Activated gamma-delta T cell treated with anti-CD3 and anti-CD28 coated beads, Interleukin-2, amount 50 U/mL, for 16 hours (primary cell): ENCODE measurements at places on chromosomes 11 and 22.

GRCh38 chr11:79264284-79264683, 176.5 kb downstream of the TENM4 start:
- DNase-seq = no peak

GRCh38 chr11:66570079-66570849, 1.9 kb upstream of the CTSF start:
- DNase-seq = no peak

DNA sequence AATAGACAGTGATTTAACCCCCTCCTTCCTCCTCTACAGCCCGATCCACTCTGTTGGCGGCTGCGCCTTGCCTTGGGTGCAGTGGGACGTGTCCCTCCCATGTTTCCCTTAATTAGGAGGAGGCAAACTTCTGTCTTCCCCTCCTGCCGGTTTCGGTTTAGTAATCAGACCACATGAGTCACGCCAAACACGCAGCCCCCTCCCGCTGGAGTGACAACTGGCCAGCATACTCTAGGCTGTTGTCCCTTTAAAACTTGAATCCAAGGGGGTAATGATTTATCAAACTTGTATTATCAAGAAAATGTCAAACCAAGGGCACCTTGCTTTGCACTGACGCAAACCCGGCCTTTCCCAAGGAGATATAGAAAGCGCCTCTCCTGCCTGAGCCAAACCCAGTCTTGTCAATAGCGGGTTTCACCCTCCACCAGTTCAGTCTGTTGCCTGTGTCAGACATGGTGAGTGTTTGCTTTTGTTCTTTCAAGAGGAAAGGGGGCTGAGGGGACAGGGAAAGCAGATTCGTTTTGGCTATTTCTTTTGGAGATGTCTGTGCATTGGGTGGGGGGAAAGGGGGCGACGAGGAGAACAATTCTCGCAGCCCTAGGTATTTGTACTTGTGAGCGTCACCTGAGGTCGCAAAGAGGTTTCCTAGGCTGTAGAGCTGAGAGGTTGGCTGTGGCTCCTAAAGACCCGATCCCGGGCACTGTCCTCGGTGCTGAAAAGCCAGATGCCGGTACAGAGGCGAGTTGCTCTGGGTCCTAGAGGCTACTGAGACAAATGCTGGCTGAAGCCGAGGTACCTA, at the start of gene SLC6A5:
Gene SLC6A5, plus strand, starts transcription at position 388 of the 799 bp plus-strand sequence. Its CDS starts 65 bp downstream, at position 453.
- no peak for DNase-seq

GRCh38 chr11:119511614-119512306, 88.8 kb upstream of the THY1 start:
- DNase-seq = no peak

- no peak for DNase-seq
Observed at GRCh38 chr11:61598886-61599868, 18.3 kb upstream of the SYT7 start.

DNA sequence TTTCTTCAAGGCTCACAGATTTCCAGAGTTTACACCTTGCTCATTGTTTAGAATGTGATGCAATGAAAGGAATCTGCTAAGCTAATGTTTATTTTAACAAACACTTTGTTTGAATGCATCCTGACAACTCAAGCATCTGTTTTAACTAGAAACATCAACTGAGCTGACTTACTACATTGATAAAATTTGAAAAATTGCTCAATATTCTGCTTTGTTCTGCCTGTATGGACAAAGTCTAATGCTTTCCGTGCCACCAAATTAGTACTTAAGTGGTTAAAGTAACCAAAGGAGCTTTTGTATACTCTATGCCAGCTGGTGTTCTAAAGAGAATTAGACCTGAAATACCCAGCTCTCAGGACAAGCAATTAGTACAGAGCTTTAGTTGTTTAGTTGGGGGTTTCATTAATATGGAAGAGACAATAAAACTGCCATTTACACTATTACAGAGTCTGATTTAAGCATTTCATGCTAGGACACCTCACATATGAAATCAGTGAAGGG, 105.2 kb downstream of the MAML2 start:
- no peak for DNase-seq

- DNase-seq = no peak
Observed at GRCh38 chr11:133476570-133477250, 55.6 kb downstream of the OPCML start.

DNA sequence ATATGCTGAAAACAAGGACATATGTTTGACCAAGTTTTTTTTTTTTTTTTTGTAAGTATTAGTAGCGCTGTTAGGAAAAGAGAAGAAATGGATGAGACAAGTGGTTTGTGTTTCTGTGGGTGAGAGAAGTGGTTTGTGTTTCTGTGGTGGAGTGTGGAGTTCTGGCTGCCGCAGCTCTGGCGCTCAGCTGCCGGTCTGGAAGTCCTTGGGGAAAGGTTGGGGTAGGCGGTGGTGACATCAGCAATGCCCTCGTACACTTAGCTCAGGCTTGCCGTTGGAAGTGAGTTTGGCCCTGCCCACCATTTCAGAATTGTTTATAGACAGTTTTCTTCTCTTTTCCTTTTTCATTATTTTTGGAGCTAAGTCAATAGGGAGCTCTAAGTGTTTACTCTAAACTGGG, 116.6 kb downstream of the TBC1D22A start:
- DNase-seq = no peak

GRCh38 chr11:9747828-9748227, 84.0 kb downstream of the SWAP70 start:
- no peak for DNase-seq

DNA sequence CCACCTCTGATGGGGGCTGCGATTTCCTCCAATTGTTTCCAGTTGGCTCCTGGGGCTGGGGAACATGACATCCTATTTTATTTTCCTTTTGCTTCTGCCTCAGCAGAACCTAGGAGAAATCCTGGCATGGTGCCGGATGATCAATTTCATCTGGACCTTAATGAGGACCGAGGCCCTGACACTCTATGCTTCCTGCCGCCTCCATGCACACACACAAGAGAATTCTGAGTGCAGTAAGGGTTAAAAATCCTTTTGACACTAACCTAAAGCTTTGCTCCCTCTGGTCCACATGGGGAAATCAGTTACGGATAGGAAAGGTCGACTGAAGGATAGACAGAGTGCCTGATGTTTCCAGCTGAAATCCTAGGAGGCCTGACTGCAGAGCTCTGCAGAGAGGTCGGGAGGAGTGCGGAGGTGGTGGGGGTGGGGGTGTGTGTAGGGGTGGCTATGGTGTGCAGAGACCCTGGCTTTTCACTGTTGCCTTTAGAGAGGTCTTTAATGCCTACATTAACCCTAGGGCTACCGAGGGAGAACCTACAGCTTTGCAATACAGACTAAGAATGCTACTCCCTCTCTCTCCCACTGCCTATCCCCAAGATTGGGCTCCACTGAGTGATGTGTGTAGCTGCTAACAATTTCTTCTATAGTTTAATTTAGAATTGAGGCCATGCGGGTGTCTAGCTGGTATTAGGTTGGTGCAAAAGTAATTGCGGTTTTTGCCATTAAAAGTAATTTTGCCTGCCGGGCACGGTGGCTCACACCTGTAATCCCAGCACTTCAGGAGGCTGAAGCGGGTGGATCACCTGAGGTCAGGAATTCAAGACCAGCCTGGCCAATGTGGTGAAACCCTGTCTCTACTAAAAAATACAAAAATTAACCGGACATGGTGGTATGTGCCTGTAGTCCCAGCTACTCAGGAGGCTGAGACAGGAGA, 53.6 kb upstream of the INCENP start:
- no peak for DNase-seq
